GM19239 (cell line): ENCODE measurements at places on chromosomes 12 and 14.

DNA sequence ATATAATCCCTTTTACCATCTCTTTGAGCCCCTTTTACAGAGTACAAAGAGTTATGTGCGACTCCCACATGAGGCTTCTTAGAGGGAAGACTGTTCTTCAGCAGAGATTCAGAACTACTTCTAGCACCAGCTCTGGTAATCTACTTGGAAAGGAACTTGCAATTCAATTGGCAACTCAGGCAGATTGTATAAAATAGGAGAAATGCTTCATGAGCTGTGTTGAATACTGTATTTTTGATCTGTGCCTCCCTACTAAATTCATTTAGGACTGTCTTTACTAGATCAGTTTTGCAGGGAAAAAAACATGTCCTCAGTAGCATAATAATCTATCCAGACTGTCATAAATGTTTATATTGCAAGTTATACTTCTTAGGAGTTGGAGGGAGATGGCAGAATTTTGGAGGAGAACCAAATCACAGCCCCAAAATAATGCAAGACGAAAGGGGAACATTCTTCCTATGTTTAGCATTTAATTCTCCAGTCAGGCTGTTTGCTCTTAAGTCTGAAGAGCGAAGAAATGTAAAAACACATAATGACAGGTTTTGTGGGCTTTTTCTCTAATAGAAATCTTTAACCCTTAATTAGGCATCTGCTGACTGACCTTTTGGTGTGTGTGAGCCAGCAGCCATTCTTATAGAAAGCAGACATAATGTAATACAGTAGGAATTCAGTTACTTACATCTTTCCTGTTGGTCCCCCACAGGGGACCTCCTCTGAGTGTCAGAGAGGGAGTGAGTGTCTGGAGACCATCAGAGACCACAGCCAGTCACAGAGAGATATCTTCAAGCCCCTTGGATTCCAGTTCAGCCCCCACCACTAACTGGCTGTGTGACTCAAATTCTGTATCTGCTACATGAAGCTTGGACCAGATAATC, 3.9 kb downstream of the ANO4 start:
- no peak for DNase-seq

GRCh38 chr12:63276537-63277365, 125.8 kb upstream of the AVPR1A start:
- DNase-seq, result no peak

- no peak for DNase-seq
Measured at GRCh38 chr12:123743002-123743401, 19.1 kb upstream of the DNAH10 start.

GRCh38 chr14:77199590-77199989, 18.0 kb downstream of the TMEM63C start:
- DNase-seq, result no peak

- no peak for DNase-seq
Measured at GRCh38 chr12:115943310-115943629, 334.2 kb downstream of the MED13L start.

GRCh38 chr12:93587611-93588010, 15.1 kb downstream of the SOCS2 start:
- no peak for DNase-seq

- no peak for DNase-seq
Measured at GRCh38 chr12:12350868-12351463, 924 bp upstream of the MANSC1 start.

DNA sequence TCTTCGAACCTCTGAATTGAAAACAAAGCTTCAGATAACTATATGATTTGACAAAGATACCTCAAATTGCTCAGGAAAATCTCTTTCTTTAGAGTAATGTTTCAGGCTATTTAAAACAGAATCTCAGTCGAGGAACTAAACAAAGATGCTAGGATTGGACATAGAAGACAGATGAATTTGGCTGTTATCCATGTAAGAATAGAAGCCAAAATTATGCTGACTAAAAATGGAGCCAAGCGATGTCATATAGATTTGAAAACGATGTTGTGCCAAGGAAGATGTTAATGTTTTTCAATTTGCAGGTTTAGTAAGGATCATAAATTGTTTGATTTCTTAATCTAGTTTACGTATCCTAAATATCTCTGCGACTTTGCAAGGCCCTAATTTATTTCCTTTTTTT, 295.9 kb downstream of the FOXG1 start:
- no peak for DNase-seq

- no peak for DNase-seq
Measured at GRCh38 chr12:11868027-11868426, 202.7 kb upstream of the BCL2L14 start.

GRCh38 chr12:45670346-45671065, 59.0 kb upstream of the ARID2 start:
- peak; percentile 19 for DNase-seq

DNA sequence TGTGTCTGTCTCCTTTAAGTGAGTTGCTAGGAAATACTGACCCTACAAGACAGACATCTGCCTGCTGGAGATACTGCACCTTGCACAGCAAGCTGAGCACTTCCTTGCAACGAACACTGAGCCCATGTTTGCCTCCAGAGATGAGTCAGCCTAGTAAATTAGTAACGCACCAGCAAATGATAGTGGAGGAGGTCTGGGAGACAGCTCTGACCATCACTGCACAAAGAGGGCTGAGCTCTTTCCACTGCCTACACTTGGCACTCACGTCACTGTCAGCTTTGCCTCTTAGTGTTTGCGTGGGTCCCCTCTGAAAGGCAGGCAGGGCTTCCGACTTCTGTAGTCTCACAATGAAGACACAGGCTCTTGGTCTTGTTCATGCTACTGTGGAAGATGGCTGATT, 109.0 kb downstream of the APAF1 start:
- peak; percentile 80 for DNase-seq

DNA sequence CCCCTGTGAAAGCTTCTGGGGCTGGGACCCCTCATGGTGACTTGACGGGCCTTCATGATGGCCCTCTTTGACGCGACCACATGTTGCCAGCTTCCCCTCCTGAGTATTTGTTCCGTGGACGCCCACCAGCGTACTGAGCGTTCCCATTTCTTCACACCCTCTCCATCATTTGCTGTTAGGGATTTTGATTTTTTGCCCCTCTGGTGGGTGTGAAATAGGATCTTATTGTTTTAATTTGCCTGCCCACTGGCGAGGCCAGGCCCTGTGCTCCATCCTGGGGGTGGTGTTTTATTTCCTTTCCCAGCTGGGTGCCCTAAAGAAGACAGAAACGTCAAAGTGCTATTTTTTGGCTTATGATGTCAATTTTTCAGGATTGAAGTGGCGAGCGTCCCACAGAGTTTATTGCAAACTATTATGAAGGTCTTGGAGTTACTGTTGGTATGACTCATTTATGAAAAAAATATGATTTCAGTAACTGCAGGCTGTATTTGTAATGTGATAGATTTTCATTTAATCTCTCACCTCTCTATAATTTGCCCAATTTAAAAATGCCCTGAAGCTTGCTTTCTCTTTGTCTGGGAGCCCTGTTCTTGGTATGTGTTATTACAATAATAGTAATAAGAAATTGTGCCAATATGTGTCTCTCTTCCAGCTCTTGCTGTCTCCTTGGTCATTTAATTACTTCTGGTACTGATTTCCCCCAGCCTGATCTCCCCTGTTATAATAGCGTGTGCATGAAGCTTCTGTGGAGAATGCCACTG, 99.6 kb downstream of the SLC25A47 start:
- DNase-seq, result no peak

DNA sequence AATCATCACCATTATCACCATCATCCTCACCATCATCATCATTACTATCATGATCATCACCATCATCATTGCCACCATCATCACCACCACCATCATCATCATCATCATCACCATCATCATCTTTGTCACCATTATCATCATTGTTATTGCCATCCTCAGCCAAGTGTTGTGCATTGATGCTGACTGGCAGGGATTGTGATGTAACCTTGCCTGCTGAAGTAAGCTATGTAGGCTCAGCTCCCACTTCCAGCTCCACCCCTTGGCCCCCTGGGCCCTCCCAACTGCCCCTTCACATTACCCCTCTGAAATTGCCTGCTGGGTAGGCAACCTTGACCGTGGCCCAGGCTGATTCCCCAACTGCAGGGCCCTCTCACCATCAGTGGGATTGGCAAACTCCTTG, 37.6 kb downstream of the SVOP start:
- no peak for DNase-seq

DNA sequence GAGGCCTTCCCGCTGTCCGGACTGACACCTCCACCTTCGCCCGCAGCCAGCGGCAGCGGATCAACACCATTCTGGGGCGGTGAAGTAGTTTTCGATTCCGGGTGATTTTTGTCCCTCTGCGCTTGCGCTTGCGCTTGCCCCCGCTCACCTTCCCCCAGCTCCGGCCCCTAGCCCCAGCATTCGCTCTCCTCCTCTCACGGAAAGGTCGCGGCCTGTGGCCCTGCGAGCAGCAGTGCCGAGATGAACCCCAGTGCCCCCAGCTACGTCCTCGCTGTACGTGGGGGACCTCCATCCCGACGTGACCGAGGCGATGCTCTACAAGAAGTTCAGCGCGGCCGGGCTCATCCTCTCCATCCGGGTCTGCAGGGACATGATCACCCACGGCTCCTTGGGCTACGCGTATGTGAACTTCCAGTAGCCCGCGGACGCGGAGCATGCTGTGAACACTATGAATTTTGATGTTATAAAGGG, 22.7 kb upstream of the SRGAP1 start:
- DNase-seq, result no peak

- DNase-seq, result no peak
Measured at GRCh38 chr14:92539875-92540274, 26.3 kb downstream of the RIN3 start.

- DNase-seq, result no peak
Measured at GRCh38 chr14:101732118-101732517, 29.4 kb upstream of the PPP2R5C start.

- no peak for DNase-seq
Measured at GRCh38 chr12:120763250-120763649, 37.6 kb downstream of the ACADS start.

- DNase-seq, result no peak
Measured at GRCh38 chr12:32821293-32821692, 65.6 kb upstream of the YARS2 start.

GRCh38 chr12:8045952-8046944, 13.7 kb downstream of the FOXJ2 start:
- DNase-seq, result peak; percentile 71

DNA sequence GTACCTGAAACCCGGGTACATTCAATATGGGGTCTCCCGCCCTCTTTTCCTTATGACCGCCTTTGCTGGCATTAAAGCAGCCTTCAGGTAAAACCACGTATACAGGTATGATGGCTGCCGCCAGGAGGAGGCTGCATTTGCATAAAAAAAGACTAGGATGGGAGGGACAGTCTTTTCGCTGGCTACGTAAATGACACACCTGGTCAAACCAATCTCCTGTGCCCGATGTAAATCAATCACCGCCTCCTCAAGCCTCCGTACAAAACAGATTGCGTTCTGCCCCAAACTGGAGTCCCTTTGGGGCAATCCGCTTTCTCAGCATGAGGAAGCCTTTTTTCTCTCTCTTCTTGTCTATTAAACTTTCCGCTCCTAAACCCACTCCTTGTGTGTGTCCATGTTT, 8.1 kb upstream of the ALDH1L2 start:
- DNase-seq, result no peak

GRCh38 chr12:16573398-16574077, 32.4 kb downstream of the LMO3 start:
- DNase-seq, result no peak

- DNase-seq, result no peak
Measured at GRCh38 chr14:49977126-49977841, 84.4 kb downstream of the ARF6 start.

- DNase-seq, result no peak
Measured at GRCh38 chr14:61611880-61612630, 83.3 kb upstream of the HIF1A start.
